ENCODE measurements at places on chromosomes 1 and 21.

GRCh38 chr1:85295006-85295431 is 18.6 kb upstream of the BCL10 start:
- DNase-seq, result no peak

DNA sequence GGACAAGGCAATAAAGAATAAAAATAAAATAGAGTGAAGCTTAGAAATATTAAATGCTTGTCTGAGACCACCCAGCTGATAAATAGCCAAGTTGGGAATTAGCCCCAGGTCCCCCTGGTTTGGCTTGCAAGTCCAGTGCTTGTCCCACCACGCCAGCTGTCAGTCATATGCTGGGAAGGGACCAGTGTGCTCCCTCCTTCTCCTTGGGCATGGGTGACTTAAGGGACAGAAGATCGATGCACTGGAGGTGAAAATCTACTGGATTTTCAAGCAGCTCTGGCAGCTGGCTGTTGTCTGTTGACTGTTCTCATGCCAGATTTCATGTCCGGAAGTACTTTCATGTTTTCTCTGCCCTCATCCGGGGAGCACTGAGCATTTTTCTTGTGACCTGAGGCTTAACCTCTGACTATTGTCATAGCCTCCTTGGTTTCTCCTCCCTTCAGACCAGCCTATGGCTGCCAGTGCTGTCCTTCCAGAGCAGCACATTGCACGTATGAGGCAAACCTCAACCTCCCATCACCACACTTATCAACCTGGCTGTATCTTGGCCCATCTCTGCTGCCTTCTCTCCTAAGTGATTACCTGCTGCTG is 12.4 kb downstream of the LMOD1 start:
- DNase-seq, result no peak

- no peak for DNase-seq
Measured at GRCh38 chr1:198865319-198865718, 226.5 kb downstream of the PTPRC start.

DNA sequence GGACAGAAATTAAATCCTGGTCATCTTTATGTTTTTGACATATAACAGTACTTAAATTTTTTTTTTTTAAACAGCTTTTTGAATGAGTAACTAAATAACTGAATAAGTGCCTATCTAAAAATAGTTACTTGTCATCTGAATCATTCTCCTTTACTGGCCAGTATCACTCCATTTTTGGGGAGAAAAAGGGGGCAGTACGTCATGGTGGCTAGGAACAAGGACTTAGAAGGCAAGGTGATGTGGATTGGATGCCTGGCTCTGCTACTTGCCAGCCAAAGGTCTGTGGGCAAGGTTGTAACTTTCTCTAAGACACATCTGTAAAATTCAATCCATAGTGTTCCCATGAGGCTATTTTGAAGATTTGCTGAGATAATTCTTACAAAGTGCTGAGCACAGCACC is 220.4 kb upstream of the DEPDC1 start:
- DNase-seq, result no peak

- DNase-seq, result no peak
Measured at GRCh38 chr1:112698366-112699310, 8.3 kb downstream of the RHOC start.

GRCh38 chr1:207026104-207026534 is 6.4 kb downstream of the C1orf116 start:
- DNase-seq, result peak; percentile 33

DNA sequence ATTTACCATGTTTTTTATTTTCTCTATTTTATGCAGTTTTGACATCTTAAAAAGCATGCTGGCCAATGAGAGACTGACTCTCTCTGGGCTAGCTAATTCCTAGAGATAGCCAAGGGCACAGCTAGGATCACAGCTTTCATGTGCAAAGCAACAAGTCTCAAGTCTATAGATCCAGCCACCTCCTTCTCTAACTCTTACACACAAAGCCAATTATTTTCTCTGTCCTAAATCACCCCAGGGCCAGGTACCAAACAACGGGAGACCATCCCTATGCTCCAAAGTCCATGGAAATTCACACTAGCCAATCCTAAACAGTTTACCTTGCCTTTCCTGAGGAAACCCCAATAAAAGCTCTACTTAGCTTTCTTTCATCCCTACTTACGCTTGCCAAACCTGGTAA is 38.0 kb downstream of the ARHGAP29 start:
- DNase-seq, result no peak

DNA sequence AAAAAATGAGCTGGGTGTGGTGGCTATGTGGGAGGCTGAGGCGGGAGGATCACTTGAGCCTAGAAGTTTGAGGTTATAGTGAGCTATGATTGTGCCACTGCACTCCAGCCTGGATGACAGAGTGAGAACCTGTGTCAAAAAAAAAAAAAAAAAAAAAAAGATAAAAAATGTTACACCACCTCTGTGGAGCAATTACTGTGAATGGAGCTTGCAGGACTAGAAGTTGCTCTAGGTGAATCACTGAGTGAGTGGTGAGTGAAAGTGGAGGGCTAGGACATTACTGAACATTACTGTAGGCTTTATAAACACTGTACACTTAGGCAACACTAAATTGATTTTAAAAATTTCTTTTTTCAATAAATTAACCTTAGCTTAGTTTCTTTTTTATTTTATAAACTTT is 21.9 kb downstream of the TLCD4 start:
- DNase-seq, result no peak

- no peak for DNase-seq
Measured at GRCh38 chr1:187734427-187734826, 905.7 kb downstream of the PLA2G4A start.

DNA sequence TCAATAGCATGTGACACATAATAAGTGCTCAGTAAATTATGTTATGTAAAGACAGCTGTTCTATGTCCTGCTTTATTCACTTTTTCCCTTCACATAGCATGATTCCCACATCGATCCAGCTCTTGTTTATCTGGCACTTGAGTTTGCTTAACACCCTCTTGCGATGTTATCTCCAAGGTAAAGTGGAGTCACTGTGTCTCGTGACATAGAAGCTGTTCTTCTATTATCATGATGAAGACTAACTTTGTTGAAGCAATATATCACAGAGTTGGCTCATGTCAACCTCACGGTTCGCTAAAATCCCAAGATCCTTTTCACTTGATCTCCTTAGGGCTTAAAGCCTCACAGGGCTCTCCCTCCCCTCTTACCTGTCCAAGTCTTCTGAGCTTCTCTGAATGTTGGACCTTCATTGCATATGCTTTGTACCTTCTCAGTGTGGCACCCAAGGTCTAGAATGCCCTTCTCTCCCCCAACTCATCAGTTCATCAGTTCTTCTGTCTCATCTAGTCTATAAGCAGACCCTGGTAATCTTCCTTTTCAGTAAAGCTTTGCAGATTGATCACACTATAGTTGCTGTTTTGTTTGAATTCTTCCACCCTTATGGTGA is 38.0 kb downstream of the PLXNA2 start:
- DNase-seq, result no peak

- no peak for DNase-seq
Measured at GRCh38 chr1:170765279-170765678, 101.3 kb downstream of the PRRX1 start.

- no peak for DNase-seq
Measured at GRCh38 chr1:193413376-193413775, 227.0 kb upstream of the B3GALT2 start.

GRCh38 chr1:152912900-152913299 is 4.6 kb downstream of the IVL start:
- no peak for DNase-seq

DNA sequence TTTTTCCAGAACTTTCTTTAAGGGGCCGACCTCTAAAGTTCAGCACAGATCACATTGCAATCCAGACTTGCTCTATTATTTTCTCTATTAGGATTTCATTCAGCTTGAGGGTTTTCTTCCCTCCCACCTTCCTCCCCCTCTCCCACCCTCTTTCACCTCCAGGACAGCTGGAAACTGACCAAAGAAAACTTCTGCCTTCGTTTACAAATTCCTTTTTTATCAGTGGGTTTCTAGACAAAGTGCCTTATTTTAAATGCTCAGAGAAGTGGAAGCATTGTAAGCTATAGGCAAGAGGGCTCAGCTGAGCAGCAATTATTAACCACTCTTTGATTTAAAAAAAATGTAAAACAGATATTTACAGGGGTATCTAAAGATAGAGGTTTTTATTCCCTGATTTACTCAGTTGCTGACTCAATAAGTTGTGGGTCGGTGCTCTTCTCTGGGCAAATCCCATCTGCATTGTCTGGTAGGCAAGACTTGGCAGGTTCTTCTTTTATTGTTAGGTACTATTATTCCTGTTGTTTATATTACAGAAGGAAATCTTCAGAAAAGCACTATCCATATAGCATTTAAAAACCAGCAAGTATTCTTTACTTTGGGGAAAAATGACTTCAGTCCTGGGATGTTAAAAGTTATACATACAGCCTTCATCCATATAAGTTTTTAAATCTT is 277.0 kb upstream of the C1orf105 start:
- no peak for DNase-seq

- no peak for DNase-seq
Measured at GRCh38 chr1:225539069-225539468, 111.2 kb upstream of the LBR start.

DNA sequence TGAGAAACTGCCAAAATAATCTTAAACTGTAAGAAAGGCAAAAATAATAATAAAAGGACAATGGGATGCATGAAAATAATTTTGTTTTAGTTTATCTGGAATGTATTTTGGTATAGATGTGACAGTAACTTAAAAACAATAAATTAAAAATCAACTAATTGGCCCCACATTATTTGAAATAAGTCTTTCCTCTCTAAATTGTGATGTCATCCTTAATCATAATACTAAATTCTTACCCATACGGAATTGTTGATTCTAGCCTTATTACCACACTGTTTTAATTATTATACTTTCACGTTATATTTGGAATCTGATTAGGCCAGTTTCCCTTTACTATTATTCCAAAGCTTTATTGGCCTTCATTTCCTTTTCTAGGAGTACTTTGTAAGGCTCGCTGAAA is 7.7 kb downstream of the DESI2 start:
- DNase-seq, result no peak

- peak; percentile 98 for DNase-seq
Measured at GRCh38 chr1:183471743-183472487, 384 bp upstream of the SMG7 start.

GRCh38 chr1:235864469-235864868 is 2.2 kb downstream of the LYST start:
- DNase-seq, result no peak

GRCh38 chr1:221886743-221887414 is 145.0 kb upstream of the DUSP10 start:
- peak; percentile 81 for DNase-seq

GRCh38 chr1:182634306-182635072 is 30.3 kb upstream of the RGS16 start:
- DNase-seq, result no peak

GRCh38 chr21:39087238-39088030 is 95.8 kb downstream of the PSMG1 start:
- DNase-seq, result no peak

- no peak for DNase-seq
Measured at GRCh38 chr1:39106801-39107327, 80.7 kb downstream of the NDUFS5 start.

DNA sequence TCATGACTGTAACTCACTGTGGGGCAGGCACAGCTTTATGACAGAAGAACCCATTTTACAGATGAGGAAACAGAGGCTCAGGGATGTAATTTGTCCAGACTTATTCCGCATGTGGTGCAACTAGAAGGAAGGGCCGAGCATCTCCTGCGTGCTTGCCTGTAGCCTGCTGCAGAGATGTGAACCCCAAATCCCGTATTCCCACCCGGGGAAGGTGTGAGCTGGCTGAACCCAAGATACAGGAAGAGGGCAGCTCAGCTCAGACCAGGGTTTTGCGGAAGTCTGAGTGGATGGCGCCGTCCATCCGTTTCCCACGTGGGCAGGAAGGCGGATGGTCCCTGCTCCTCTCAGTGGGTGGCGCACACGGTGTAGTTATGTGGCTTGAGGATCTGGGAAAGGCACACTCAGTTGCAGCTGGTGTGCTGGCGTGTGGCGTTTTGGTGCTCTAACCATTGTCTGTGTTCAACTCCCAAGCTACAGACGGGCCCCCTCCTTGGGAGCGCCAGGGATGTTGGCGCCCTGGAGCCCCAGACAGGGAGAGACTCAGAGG is 1.2 kb downstream of the CROCC start:
- DNase-seq, result no peak

DNA sequence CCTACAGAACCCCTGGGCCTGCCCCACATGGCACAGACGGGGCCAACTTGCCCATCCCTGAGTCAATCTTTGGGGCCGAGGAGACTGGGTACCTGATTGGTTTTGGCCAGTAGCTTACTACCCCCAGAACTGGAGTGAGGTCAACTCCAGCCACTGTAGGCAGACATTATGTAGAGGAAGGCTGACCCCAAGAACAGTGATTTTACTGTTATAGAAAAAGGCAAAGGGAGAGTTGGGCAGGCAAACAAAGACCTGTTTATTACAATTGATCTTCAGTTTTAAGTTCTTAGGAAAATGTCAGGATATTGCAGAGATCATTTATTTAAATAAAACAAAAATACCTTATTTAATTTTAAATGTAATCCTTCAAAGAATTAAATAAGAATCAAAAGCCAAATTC is 653.8 kb downstream of the NPHP4 start:
- no peak for DNase-seq

- no peak for DNase-seq
Measured at GRCh38 chr1:203244776-203245175, 15.3 kb upstream of the CHIT1 start.

GRCh38 chr1:86508583-86508969 is 38.3 kb upstream of the CLCA4 start:
- DNase-seq, result no peak

GRCh38 chr1:169538998-169539871 is 47.0 kb downstream of the F5 start:
- peak; percentile 62 for DNase-seq

DNA sequence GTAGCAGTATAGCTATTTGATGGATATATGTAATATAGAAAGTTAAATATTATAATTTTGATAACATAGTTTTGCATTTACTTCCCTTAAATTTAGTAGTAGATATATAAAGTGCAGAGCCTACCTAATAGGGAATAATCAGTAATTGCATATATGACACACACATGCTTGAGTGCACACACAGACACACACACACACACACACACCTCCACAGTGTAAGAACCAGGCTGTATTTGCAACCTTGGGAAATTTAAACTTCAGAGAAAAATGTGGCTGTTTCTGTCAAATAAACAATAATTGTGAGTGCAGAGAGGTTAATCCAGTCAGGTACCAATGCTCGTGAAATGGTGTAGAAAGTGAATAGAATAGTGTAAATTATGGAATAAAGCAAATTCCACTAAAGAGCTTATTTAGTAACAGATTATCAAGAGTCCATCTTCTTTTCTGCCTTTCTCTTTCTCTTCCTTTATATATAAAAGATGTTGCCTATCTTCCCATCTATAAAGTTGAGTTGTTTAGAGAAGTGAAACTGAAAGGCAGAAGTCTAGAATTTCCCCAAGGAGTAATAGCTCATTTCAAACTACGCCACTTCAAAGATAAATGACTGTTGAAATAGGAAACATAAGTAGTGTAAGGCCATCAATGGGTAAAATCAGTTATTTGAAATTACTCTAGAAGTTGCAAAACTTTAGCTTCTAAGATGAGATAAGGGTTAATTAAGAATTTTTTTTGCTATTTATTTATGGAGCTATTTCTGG is 273.7 kb downstream of the SRGAP2C start:
- no peak for DNase-seq

Data from GM03348 (cell line).